ENCODE measurements at places on chromosomes 4 and X. TPM values are rescaled to one million over a fixed set of nuclear protein-coding genes. Genes with fewer than 3 reads are reported as not detected.

IL1RAPL1 gene
- 1.9 TPM for total RNA-seq

TIGD4 gene
- total RNA-seq = 0.17 TPM

TCEAL2 gene
- total RNA-seq = 0.17 TPM

KDR gene
- under 0.01 TPM for total RNA-seq

MAGEB2 gene
- total RNA-seq = not detected

DCAF12L2 gene
- 0.15 TPM for total RNA-seq

TLR10 gene
- 0.15 TPM for total RNA-seq

CRLF2 gene
- not detected for total RNA-seq

PDLIM3 gene
- total RNA-seq = 20.8 TPM

FATE1 gene
- not detected for total RNA-seq

CLDN22 gene
- total RNA-seq = not detected

SOD3 gene
- 42.3 TPM for total RNA-seq

CDS1 gene
- total RNA-seq = 0.17 TPM

FDCSP gene
- not detected for total RNA-seq

VSIG4 gene
- total RNA-seq = not detected

NHS gene
- 4.6 TPM for total RNA-seq

PASD1 gene
- total RNA-seq = not detected
